DMS153 (cell line): ENCODE measurements at places on chromosomes 4 and X.

DNA sequence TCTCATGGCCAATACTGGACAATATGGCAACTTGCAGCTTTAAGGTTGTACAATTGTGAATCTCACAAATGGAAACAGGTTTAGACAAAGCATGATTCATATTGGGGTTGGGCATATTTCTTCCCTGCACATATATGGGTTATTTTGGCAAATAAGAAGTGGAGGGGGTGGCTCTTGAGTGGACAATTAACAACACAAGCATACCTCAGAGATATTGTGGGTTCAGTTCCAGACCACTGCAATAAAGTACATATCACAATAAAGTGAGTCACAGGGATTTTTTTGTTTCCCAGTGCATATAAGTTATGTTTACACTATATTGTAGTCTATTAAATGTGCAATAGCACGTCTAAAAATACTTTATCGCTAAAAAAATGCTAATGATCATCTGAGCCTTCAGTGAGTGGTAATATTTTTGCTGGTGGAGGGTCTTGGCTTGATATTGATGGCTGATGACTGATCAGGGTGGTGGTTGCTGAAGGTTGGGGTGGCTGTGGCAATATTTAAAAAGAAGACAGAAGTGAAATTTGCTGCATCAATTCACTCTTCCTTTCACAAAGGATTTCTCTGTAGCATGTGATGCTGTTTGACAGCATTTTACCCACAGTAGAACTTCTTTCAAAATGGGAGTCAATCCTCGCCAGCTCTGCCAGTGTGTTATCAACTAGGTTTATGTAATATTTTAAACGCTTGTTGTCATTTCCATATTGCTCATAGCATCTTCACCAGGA lies 50.5 kb upstream of the OGT start:
- no peak for DNase-seq

- peak; percentile 39 for DNase-seq
These were observed 134.2 kb downstream of the MAML3 start for GRCh38 chr4:140019619-140020347.

- peak; percentile 30 for DNase-seq
These were observed 47.7 kb downstream of the TIGD2 start for GRCh38 chr4:89158884-89159503.

DNA sequence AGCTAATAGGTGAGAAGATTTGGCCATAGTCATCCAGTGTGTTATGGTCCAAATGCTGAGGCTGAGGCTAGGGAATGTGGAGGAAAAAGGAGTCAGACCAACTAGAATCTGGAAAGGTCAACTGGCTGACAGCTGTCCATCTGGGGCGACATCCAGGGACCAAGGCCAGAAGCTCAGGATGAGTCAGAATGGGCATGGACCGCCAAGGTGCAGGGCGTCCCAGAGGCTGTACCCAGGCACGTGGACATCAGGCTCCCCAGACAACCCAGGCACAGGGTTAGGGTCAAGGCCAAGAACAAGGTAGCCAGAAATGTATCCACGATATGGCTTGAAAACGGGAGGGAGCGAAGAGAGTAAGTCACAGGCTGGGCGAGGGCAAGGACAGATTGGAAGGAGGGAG lies 26.1 kb upstream of the PTTG2 start:
- no peak for DNase-seq

DNA sequence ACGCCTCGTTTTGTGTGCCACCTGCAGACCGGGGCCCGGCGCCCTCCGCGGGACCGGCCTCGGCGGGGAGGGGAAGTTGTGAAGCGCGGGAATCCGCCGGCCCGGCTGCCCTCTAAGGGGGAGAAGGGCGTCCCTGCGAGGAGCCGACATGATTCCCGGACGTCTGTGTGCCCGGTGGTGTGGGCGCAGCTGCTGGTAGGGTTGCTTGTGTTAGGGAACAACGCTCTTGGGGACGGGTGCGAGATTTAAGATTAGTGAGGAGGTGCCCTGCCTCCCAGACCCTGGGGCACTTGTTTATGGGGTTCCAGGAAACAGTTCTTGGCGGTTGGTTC lies 627 bp downstream of the CDKN2AIP start:
- no peak for DNase-seq

GRCh38 chr4:121998024-121998423 lies 46.2 kb upstream of the TRPC3 start:
- peak; percentile 8 for DNase-seq

DNA sequence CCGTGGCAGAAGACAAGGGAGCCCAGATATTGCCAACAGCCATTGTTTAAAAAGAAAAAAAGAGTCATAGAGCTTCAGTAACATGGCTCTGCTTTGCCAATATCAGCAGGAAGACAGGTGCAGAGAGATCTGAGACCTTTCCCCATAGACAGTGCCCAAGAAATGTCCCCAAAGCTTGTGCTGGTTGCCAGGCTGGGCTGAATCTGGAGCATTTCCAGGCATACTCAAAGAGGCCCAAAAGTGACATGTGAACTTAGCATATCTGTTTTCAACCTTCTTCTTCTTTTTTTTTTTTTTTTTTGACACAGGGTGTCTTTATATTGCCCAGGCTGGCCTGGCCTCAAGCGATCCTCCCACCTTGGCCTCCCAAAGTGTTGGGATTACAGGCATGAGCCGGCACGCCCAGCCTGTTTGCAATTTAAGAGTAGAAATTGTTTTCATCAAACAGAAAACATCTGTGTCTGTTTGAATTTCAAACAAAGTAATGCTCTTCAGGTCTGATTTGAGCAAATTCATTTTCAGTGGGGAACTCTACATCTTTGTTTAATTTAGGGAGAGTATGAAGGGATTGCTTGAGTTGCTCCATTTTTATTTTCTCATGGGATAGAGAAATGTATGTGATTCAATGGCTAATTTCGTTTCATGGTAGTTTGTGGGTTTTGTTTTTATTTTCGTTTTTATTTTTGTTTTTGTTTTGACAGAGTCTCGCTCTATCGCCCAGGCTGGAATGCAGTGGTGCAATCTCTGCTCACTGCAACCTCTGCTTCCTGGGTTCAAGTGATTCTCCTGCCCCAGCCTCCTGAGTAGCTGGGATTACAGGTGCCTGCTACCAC lies 56.6 kb upstream of the RBM47 start:
- no peak for DNase-seq

GRCh38 chr4:146124023-146124680 lies 51.4 kb upstream of the LSM6 start:
- DNase-seq = no peak

DNA sequence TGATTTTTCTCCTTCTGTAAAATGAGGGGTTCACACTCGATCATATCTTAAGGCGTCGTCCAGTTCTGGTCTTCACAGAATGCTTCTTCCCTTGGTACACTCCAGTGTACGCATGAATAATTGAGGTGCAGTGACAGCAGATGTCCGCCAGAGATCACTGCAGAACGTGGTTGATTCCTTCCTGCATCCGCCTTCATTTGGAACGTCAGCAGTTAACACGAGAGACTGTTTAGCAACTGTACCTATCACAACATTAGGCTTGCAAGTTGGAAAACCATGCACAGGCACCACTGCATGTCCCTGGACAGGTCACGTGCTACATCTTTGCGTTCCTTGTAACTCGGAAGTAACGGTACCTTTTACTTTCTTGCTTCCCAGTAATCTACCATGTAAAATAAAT lies 66.0 kb upstream of the GEMIN8 start:
- DNase-seq = no peak

DNA sequence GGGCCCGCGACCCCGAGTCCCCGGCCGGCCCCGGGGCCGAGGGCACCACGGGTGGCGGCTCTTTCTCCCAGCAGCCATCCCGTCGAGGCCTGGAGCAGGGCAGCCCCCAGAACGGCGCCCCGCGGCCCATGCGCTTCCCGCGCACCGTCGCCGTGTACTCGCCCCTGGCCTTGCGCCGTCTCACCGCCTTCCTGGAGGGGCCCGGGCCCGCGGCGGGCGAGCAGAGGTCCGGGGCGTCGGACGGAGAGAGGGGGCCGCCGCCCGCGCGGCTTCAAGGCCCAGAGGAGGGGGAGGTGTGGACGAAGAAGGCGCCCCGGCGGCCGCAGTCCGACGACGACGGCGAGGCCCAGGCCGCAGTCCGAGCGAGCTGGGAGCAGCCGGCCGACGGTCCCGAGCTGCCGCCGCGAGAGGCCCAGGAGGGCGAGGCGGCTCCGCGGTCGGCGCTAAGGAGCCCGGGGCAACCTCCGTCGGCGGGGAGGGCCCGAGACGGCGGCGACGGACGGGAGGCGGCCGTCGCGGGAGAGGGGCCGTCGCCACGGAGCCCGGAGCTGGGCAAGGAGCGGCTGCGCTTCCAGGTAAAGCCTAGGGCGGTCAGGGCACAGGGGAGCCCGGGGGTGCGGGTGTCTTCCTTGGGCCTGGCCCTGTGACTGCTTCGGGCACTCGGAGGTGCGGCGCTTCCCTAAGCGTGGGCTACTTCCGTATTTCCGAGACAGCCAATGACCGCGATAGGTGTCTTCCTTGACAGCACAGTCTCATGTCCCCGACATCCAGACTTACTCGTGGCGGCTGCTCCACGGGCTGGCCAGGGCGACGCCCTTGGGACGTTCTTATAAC lies 845 bp downstream of the ZAR1 start:
- no peak for DNase-seq

GRCh38 chr4:112884406-112884805 lies 165.0 kb upstream of the ANK2 start:
- no peak for DNase-seq

- no peak for DNase-seq
These were observed 1191.3 kb upstream of the IGFBP7 start for GRCh38 chr4:58301376-58301999.

GRCh38 chr4:122831515-122832196 lies 5.0 kb downstream of the FGF2 start:
- no peak for DNase-seq

- no peak for DNase-seq
These were observed 4.9 kb upstream of the CTBP1 start for GRCh38 chr4:1253831-1254230.

DNA sequence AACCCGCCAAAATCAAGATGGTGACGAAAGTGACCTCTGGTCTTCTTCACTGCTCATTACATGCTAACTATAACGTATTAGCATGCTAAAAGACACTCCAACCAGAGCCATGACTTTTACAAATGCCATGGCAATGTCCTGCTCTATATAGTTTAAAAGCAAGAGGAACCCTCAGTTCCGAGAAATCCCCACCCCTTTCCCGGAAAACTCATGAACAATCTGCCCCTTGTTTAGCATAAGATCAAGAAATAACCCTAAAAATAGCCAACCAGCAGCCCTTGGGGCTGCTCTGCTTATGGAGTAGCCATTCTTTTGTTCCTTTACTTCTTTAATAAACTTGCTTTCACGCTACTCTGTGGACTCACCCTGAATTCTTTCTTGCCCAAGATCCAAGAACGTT lies 463.5 kb upstream of the FAM241A start:
- no peak for DNase-seq

DNA sequence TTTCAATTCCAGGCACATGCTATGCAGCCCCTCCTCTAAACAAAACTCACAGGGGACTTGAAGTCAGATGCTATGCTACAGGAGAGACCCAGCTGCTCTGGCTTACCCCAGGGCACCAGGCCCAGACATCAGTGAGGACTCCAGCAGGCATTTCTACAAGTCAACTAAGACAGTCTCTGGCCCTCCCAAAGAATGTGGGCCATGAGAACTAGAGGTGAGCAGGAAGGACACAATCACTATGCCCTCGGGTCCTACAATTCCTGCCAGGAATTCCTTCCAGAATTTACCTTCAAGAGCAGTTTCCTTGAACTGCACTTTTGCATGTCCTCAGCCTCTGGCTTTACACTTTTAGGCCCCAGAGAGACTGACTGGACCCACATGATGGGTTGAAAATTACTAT lies 17.4 kb downstream of the TMEM192 start:
- no peak for DNase-seq

GRCh38 chrX:150482537-150483206 lies 85.7 kb upstream of the MTM1 start:
- peak; percentile 26 for DNase-seq

DNA sequence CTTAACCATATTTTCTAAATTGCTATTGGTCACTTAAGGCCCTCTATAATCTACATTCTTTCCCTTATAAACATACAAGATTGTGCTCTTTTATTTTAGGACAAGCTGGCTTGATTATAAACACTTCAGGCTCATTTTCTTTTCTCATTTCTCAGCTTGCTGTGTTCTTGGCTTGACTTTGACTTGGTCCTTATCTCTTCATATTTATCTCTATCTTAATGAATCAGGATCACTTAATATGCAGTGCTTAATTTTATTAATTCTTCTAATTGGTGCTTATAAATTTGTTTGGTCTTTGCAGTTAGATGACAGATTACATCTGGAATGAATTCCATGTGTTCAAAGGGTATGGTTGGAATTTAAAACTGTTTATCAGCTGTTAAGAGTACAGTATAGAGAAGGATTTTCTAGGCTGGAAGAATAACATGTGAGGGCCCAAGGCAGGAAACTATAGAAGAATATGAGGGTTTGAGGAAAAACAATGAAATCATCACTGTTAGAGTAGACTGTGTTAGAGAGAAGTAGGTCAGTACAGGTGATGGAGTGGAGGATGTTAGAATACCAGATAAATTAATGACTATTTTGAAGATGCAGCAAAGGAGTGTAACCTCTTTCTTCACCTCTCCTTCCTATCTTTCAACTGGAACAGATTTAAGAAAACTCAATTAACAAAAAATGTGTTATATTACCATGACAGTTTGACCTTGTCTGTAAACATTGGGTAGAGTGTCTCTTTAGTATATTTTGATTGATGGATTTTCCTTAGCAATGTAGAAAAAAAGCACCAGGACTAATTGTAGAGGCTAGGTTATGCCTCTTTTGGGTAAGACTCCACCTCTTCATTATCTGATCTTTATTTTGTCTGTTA lies 169.6 kb downstream of the RAPGEF2 start:
- no peak for DNase-seq

DNA sequence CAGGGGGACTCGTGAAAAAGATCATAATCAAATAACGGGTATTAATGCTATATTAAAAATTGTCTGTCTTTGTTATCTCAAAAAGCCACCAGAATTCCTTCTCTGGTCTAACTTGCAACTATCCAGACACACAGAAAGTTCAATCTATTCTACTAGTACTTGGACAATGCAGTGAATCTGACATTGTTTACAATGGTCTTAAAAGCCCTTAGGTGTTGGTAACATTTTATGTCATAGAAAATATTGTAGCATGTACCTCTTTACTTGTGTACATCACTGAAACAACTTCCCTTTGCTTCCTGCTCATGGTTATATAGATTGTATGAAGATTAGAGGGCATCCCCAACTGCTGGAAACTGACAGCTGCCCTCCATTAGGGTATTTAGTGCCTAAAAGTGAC lies 71.1 kb upstream of the PPP3CA start:
- no peak for DNase-seq

GRCh38 chr4:9691238-9692065 lies 90.0 kb upstream of the DRD5 start:
- peak; percentile 72 for DNase-seq

GRCh38 chrX:13469963-13470684 lies 99.3 kb upstream of the EGFL6 start:
- no peak for DNase-seq

DNA sequence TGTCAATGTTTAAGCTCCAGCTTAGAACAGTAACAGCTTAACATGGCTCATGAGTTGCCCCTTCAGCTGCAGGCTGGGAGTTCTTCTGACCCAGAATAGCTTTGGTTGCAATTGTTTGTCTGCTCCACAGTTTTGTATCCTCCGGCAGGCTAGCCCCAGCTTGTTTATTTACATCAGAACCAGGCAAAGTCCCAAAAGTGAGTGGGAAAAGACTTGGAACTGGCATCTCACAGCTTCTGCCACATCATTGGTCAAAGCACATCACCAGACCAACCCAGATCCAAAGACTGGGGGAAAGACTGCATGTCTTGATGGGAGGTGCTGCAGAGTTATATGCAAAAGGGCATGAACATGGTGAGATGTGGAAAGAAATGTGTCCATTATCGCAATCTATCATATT lies 231.2 kb upstream of the CPEB2 start:
- DNase-seq = no peak
